ENCODE measurements at places on chromosomes 2 and 18. TPM values are rescaled to one million over a fixed set of nuclear protein-coding genes. Genes with fewer than 3 reads are reported as not detected.

GRCh38 chr2:233108611-233109490 is 48.7 kb downstream of the INPP5D start:
- no peak for DNase-seq

DNA sequence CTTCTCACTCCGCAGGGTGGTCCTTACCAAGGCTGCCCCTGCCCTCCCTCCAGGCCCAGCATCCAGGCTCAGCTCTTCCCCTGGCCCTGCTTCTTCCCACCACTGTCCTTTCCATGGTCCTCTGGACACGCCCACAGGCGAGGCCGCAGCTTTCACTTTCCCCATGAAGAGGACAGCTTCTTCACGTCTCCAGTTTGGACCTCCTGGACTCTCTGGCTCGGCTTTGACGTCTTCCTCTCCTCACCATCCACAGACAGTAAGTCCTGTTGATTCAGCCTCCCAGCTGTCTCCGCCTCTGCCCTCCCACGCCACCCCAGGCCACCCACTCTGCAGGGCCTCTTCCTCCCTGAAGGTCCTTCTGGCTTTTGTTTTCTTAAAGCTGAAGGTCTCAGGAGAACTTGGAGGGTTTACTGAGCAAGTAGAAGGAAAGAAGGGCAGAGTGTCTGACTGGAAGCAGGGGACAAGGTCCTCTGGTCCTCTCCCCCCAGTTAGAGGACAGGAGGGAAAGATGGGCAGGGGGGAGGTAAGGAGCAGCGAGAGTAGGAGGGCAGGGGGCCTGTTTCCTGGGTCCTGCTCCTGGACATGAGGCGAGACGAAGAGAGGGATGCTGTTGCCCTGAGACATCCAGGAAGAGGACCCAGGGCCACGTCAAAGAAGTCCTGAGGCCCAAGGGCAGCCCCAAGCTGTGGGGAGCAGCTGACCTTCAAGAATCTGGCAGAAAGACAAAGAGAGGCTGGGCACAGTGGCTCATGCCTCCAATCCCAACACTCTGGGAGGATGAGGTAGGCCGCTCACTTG is 24.7 kb upstream of the NMUR1 start:
- DNase-seq, result peak; percentile 37

The NGEF gene
- 0.17 TPM for total RNA-seq

GRCh38 chr2:111678651-111679050 is 205.3 kb downstream of the ANAPC1 start:
- DNase-seq, result no peak

The POTEC gene
- total RNA-seq, result not detected

DNA sequence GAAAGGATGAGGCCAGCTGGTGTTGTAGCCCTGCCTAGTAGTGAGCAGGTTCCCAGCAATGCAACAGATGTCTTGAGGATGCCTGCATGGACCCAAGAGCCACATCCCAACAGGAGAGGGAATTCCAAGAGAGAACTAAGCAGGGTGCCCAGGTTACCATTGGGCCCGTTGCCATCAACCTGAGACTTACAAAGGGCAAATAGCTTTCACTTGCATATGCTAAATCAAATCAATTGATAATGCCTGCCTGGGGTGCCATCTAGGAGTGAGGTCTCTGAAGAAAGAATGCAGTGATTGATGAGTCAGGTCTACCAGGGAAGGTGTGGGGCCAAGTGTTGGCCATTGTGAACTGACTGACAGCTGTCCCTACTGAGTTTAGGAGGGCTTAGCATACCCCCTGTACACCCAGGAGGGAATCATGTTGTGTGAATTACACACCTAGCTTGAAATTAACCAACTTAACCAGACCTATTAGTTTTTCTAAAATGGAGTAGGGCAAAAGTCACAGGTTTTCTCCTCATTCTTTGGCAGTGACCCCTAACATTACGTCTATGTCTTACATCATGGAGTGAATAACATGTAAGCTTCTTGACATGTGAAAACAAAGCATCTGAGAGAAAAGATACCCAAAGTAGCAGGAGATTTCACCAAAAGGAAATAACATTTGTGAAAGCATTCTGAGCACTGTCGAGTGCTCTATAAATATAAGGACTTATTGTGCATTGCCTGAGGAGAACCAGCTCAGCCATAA is 32.3 kb downstream of the FHOD3 start:
- no peak for DNase-seq

GRCh38 chr2:109619032-109619615 is 5.0 kb downstream of the SOWAHC start:
- DNase-seq, result no peak

- peak; percentile 13 for DNase-seq
These were observed 621 bp upstream of the KCNS3 start for GRCh38 chr2:17877811-17878280.

The RBM45 gene
- 23.0 TPM for total RNA-seq

Measured in dermis blood vessel endothelial cell (primary cell).